ENCODE measurements at places on chromosomes 5 and 9.

GRCh38 chr5:103569313-103570060 lies 6.9 kb upstream of the NUDT12 start:
- peak; percentile 67 for DNase-seq

GRCh38 chr9:8628791-8629190 lies 829.2 kb upstream of the DMAC1 start:
- DNase-seq = no peak

- DNase-seq = no peak
Measured at GRCh38 chr5:83222906-83223305, 145.6 kb downstream of the XRCC4 start.

DNA sequence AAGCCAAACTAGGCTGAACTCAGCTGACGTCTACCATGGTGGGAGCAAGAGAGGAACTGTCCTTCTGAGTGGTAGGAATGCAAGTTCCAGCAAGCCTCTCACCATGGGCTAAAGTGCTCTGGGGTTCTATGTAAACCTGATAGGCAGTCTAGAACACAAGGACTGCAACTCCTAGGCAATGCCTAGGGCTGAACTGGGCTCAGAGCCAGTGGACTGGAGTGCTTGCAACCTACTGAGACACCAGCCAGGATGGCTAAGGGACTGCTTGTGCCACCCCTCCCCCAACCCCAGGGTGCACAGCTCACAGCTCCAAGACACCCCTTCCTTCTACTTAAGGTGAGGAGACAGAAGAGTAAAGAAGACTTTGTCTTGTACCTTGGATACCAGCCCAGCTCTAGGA lies 12.1 kb upstream of the RCL1 start:
- no peak for DNase-seq

GRCh38 chr9:32292611-32293010 lies 91.8 kb upstream of the ACO1 start:
- DNase-seq = no peak

DNA sequence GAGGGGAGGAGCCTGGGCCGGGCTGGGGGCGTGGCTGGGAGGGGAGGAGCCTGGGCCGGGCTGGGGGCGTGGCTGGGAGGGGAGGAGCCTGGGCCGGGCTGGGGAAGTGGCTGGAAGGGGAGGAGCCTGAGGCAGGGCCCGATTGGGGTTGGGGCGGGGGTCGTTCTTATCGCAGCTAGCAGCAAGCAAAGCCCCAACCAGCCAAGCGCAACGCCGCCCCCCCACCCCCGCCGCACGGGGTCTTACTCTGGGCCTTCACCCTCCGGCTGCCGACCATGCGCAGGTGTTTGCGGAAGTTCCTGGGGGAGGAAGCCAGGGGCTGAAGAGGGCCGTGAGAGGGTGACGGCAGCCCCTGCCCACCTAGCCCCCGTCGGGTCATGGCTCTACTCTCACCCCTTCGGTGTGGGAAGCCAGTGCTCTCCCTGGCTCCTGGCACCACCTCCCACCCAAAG lies 5.0 kb downstream of the NSMF start:
- no peak for DNase-seq

DNA sequence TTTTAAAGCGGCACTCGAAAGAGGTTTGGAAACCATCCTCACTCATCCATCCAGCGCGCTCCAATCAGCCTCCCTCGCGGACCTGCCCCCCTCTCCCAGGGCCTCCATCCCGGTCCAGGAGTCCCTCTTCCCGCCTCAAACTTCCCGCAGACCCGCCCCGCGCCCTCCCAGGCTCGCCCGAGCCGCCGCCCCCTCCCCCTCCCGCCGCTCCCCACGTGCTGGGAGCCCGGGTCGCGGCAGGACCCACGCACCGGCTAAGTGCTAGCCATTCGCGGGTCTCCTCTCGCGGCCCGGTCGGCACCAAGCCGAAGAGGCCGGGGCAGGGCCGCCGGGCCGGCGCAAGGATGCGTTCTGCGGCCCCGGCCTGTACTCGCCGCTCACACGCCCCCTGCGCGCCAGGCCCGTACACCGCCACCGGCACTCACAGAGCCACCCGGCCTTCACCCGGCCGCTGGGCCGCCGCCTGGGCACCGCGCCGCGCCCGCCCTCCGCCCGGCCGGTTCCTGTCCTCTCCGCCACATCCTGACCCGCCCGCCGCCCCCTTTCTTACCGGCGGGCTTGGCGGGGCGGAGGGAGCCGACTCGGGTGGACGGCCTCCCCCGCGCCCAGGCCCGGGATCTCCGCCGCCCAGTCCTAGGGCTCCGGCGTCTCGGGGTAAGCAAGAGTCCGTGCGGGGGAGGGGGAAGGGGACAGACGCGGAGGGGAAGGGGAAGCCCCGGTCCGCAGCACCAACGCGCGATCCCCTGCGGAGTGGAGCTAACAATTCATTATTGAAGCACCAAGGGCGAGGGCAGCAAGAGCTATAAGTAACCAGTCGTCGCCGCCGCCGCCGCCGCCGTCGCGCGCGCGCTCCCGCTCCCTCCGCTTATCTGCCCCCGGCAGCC lies 576 bp downstream of the CHD1 start:
- peak; percentile 36 for DNase-seq
